ENCODE measurements at places on chromosomes 6 and 20.

DNA sequence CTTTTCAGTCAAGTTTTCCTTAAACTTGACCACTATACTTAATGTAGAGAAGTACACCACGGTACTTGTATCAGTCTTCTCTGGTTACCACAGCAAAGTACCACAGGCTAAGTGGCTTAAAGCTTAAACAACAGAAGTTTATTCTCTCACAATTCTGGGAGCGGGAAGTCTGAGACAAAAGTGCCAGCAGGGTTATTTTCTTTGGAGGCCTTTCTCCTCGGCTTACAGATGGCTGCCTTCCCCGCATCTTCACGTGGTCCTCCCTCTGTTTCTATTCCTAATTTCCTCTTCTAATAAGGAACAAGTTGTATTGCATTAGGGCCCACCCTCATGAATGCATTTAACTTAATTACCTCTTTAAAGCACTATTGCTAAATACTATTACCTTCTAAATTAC, 258.0 kb downstream of the PLCB1 start:
- DNase-seq = no peak

- no peak for DNase-seq
Measured at GRCh38 chr6:130313206-130313605, 52.6 kb upstream of the TMEM200A start.

GRCh38 chr6:31822036-31822821, 5.3 kb upstream of the HSPA1B start:
- peak; percentile 58 for DNase-seq

DNA sequence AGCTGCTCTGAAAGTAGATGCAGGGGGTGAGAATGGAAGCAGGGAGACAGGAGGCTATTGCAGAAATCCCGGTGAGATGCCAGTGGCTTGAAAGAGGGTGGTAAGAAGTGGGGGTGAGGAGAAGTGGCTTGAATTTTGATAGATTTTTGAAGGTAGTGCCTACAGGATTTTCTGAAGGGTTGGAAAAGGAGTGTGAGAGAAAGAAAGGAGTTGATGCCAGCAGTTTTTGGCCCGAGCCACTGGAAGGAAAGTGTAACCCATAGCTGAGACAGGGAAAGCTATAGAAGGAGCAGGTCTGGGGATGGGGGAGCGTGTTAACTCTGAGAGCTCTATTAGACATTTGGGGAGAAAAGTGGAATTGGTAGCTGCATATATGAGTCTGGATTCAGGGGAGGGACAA, 9.7 kb downstream of the ARMC12 start:
- DNase-seq = no peak

DNA sequence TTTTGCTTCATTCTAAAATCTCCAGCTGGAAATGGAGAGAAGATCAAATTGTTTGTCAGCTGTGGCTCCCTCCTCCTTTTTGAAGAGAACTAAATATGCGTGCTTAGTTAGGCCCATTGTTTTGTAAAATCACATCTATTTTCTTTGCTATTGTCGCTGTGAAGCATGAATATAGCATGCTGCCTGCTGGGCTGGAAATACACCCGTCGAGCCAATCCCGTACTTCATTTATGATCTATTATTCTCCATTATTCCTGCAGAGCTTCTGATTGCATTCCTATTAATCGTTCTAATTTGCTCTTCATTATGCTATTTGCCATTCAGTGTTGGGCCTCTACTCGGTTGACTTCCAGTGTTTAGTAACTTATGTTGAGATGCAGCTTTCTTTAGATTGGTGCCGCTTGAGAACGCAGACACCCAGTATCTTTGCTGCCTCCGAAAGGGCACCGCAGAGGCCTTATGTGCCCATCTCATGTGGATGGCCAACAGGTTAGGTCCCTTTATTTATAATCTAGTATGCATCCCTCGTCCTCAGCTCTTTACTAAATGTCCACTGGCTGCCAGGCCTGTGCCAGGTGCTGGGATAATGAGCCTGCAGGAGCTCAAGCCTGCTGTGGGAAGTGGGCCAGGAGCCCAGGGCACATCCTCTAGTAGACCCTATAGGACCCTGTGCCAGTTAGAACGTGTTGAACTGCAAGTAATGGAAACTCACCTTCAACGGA, 45.6 kb downstream of the FAM50B start:
- DNase-seq = no peak

All from T1000 (cell line).